ENCODE measurements at places on chromosomes 16 and 17. TPM values are rescaled to one million over a fixed set of nuclear protein-coding genes. Genes with fewer than 3 reads are reported as not detected.

DNA sequence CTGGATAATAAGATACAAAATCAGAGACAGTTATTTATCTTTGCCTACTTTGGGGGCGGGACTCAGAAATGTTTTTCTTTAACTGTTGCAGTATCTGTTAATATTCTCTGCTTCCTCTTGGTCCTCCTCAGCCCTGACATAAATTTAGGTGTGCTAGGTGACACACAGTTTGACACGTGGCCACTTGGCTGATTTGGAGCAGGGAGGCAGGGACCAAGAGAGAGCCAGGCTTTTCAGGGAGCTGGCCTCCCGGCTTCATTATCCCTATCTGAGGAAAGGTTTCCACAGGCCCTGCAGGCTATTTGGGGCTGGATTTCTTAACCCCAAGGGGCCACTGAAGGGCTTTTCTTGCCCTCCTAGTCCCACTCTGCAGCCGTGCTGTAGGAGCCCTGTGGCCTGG, 20.1 kb upstream of the NAT9 start:
- no peak for DNase-seq

DNA sequence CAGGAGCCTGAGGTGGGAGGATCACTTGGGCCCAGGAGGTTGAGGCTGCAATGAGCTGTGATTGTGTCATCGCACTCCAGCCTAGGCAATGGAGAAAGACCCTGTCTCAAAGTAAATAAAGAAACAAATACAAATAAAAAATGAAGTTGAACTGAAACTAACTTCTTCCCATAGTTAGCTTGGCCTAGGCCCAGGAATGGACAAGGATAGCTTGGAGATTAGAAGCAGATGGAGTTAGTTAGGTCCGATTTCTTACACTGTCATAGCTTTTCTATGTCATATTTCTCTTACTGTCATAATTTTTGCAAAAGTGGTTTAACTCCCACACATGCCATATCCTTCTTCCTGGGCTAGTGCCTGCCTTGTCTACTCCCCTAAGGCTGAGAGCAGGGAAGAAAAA, 154.7 kb upstream of the CACNG3 start:
- DNase-seq: no peak

- no peak for DNase-seq
Measured at GRCh38 chr17:57724729-57725125, 20.4 kb downstream of the CCDC182 start.

DNA sequence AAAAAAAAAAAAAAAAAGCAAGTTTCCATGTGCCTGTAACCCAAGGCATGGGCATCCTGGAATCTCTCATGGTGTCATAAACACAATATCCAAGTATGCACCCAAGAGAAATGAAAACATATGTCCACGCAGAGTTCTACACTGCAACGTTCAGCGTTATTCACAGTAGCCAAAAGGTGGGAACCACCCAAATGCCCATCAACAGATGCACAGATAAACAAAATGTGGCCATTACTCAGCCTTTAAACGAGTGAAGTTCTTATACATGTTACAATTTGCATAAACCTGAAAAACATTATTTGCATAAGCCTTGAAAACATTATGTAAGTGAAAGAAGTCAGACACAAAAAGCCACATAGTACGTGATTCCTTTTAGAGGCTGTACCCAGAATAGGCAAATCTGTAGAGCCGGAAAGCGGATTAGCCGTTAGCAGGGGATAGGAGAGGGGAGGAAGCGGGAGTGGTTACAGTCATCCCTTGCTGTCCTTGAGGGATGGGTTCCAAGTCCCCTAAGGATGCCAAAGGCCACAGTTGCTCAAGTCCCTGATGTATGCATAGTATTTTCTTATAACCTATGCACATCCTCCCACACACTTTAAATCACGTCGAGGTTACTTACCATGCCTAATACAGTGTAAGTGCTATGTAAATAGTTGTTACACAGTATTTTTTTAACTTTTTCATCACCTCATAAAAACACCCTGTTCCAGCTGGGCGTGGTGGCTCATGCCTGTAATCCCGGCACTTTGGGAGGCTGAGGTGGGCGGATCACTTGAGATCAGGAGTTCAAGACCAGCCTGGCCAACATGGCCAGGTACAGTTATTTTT, 47.3 kb upstream of the DNAH17 start:
- peak; percentile 34 for DNase-seq

- DNase-seq: peak; percentile 80
Measured at GRCh38 chr17:37848690-37849616, 75.3 kb upstream of the TBC1D3K start.

- DNase-seq: peak; percentile 59
Measured at GRCh38 chr16:51508490-51509212, 357.6 kb upstream of the SALL1 start.

The SLC5A11 gene
- not detected for total RNA-seq

The SEPTIN12 gene
- not detected for total RNA-seq
